ENCODE measurements at places on chromosomes 16 and 17.

DNA sequence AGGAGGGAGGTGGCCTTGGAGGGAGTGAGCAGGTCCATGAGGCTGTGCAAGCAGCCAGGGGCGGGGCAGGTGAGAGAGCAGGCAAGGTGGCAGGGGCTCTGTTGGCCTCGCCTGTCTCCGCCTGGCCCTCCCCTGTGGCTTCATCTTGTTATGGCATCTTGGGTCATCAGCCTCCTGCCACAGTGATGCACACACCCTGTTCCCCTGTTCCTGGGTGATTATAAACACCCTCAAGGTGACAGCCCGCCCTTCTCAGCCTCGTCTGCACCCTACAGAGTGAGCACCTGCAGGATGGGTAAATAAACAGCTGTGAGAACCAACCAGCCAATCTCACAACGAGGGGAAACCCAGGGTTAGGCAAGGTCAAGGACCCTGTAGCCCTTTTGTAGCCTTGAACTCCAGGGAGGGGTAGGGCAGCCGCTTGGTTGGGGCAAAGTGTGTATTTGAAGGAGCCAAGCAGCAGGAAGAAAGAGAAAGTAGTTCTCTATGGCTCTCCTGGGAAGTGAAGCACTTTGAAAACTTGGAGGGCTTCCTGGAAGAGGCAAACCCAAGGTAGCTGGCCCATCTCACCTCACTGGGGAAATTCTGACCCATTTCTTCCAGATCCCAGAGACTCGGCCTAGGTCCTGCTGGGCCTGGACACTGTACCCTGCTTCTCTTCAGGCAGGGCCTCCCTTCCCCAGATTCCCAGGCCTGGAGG is 60.6 kb downstream of the NT5M start:
- DNase-seq: no peak

DNA sequence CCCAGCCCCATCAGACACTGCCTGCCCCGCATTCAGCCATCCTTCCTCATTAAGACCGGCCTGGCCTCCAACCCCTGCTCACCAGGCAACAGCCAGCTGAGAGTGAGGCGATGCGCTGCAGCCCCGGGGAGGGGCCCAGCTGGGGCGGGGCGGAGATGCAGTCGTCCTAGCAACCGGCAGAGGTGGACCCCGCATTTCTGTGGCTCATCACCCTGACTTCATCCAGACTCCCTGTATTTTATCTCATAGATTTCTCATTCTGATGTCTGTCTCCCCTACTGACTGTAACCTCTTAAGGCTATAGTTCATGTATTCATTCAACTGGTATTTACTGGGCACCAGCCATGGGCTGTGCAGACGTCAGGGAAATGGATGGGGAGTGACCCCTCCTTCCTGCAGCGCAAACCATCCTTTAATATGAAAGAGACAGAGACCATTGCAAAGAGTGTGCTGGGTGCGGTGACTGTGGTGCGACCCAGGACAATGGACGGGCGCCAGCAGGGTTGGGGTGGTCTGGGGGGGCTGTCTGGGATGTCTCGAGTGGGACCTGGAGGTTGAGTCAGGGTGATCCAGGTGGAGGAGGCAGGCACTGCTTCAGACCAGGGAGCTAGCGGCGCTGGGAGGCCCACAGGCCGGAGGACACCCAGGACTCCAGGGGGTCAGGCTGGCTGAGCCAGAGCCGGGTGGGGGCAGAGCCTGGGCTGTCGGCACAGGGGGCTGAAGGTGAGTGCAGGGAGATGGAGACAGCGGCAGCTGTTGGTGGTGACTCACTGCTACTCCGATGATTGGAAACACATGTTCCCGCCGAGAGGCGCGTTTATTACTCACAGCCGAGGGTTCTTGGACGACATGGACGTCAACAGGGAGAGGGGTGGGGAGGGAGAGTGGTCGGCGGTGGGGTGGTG is 10.5 kb upstream of the TIMP2 start:
- peak; percentile 24 for DNase-seq

GRCh38 chr16:2609827-2610470 is 72.1 kb downstream of the PDPK1 start:
- DNase-seq: no peak

DNA sequence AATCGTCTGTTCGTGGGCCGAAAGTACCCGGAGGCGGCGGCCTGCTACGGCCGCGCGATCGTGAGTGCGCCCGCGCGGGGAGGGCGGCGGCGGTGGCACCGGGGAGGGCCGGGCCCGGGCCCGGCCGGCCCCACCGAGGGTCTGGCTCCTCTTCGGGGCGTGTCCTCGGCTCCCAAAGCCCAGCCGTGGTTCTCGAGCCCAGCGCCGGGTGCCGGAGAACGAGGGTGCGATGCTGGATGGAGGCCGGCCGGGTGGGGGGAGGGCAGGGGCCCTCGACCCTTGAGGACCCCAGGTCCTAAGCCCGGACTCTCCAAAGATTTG is 375 bp downstream of the STUB1 start:
- no peak for DNase-seq

DNA sequence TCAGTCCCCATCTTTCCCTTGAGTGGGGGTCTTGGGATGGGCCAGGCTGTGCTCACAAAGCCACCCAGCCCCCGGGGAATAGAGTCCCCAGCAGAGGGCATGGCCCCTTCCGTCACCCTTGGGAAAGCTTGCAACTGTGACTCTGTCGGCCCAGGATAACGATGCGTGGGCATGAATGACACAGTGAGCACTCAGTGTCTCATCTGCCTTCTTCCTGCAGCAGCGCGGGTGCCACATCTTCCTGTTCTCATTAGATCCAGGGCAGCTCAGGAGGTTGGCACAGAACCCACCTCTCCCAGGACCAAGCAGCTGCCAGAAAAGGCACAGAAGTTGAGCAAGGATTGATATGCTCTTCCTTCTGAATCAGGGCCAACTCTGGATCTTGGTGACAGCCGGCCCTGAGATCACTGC is 84.7 kb downstream of the MRC2 start:
- no peak for DNase-seq

- no peak for DNase-seq
These were observed 11.7 kb downstream of the SLC7A6OS start for GRCh38 chr16:68298907-68299561.

- DNase-seq: peak; percentile 20
These were observed 40.7 kb upstream of the ANKFY1 start for GRCh38 chr17:4304417-4305027.

- DNase-seq: no peak
These were observed 14.9 kb upstream of the MAPK3 start for GRCh38 chr16:30137897-30138296.

GRCh38 chr17:76826330-76827068 is 41.7 kb upstream of the MGAT5B start:
- no peak for DNase-seq

DNA sequence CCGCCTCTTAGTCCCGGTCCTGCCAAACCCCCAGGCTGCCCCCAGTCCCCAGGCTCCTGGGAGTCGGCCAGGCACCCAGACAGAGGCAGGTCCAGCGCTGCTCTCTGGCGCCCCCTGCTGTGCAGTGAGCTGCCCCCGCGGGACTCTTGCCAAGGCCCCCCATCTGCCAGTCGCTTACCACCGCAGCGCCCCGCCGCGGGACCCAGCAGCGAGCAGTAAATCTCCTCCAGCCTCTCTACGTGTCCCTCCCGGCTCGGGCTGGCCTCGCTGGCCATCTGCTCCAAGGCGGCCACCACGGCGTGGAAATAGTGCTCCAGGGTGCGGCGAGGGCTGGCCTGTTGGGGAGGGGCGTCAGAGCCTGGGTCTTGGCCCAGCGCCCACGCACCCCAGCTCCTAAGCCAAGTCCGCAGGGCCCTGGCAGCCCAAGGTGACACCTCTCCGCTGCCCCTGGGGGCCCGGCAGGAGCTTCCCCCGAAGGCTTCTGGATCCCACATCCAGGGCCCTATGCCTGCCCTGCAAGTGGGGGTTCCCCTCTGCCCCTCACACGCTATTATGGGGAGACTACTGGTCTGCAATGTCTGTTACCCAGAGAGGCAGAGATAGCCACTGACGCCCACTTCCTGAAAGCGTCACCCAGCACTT is 33.7 kb upstream of the MFSD6L start:
- no peak for DNase-seq

- no peak for DNase-seq
These were observed 69.3 kb downstream of the CRISPLD2 start for GRCh38 chr16:84889066-84889465.

- no peak for DNase-seq
These were observed 21.0 kb downstream of the CYB5D2 start for GRCh38 chr17:4163951-4164350.

- DNase-seq: no peak
These were observed 176.5 kb downstream of the IRF8 start for GRCh38 chr16:86075488-86075785.

DNA sequence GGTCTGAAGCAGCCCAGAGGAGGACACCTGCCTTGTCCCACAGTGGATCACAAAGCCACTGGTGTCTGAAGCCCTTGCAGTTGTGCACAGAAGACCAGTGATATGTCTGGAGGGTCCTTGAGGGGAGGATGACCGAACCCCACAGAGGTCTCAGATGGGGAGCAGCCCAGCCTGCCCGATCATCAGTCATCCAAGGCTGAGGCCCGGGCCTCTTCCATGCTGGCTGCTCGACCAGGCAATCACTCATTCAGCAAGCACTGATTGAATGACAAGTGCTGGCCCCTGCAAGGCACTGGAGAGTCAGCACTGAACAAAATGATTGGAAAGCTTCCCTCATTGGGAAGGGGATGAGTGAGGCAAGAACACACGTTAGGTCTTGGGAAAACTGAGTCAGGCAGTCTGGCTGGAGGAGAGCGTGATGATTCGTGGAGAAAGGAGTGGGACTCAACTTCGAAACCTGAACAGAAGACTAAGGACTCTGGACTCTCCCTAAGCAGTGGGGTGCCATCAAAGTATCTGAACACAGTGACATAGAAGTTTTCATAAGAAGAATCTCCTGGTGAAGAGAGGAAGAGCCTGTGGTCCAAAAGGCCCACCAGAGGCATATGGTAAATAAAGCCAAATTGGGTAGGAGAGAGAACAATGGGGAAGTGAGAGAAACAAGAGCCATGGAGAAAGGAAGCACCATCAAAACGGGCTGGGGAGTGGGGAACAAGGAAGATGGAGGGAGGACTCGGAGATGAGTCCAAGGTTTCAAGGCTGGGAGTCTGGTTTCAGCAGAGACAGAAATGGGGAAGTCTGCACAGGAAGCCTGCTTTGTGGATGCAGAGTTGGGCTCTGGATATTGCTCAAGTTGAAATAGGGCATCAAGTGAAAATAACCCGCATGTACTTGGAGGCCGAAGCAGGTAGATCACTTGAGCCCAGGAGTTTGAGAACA is 10.2 kb downstream of the PIK3R5 start:
- DNase-seq: no peak

- no peak for DNase-seq
These were observed 13.3 kb upstream of the SDK2 start for GRCh38 chr17:73657473-73658116.

- DNase-seq: no peak
These were observed 36.9 kb upstream of the WSB1 start for GRCh38 chr17:27257031-27257357.

- DNase-seq: no peak
These were observed 437.1 kb upstream of the PMFBP1 start for GRCh38 chr16:72609066-72609465.

DNA sequence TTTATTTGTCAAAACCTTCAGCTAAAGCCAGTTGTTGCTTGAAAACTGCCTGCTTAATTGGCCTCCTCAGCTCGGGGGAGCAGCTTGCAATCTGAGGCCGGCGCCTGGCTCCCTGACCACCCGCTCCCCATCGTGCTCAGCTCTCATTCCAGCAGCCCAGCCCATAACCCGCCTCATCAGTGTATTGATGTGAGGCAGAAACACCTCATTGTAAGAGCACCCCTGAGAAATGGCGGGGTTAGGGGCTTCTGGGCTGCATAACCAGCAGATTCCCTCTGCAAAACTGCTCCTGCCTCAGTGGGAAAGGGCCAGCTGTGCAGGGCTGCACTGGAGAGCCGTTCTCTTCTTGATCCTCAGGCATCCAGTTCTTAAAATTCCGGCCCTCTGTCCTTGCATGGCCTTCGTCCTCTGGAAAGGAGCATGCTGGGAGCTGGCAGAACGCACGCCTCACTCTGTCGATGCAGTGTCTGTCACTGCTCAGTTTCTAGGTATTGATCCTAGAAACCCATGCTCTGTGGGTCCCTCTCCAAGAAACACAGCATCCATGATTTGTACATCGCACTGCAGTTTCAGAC is 113.8 kb upstream of the CHMP6 start:
- DNase-seq: no peak

- no peak for DNase-seq
These were observed 1387.9 kb downstream of the CDH8 start for GRCh38 chr16:60648290-60648689.

GRCh38 chr16:31079342-31079944 is 5.2 kb downstream of the ZNF646 start:
- no peak for DNase-seq

DNA sequence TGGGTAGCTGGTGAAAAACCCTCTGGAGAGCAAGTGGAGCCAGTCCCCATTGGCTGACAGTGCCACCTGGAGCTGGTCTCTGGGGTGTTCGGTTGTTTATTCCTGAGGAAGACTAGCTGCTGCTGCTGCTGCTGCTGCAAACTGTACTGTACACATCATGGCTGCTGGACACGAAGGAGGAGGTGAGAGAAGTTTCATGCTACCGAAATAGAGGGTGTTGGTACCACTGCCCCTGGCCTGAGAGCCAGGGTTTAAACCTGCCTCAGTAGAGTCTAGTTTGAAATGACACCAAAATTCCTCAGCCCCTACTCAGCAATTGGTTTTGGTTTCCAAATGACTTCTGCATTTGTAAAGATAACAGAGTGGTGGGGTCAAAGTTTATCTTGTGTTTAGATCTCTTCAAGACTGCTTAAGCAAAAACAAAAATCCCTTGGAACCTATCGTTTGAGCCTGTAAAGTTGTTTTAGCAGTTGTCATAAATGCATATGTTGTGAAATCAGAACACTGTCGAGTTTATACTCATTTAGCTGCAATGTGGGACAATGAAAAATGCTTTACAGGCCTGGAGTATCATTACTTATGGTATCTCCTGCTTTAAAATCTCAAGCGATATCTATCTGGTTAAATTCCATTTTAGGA is 40.8 kb downstream of the CYB5B start:
- no peak for DNase-seq

DNA sequence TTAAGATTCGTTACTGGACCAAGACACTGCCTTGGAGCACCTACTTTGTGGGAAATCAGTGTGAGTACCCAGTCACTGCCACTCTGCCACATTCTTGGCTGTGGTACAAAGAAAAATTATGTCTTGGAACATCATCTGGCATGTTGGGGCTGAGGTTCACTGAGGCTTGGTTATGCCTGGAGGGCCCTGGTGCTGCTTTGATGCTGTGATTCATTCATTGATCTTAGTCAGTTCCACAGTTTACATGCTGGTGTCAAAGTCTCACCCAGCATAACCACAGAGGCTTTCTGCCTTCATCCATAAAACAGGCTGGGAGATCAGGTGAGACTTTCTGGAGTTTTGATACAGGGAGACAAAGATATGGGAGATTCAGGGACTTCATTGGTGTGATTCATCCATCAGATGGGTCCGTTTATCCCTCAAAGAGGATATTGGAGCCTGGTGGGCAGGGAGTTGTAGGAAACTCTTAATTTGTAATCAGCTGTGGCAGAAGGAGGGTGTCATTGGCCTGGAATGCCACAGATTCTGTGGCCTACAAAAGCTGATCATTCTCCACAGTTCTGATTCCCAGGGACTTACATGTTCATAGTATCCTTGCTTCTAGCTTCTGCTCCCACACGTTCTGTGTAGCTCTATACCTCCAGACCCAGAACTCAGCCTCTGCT is 322.5 kb downstream of the PMP22 start:
- DNase-seq: no peak

GRCh38 chr17:61144137-61144536 is 255.5 kb upstream of the TBX2 start:
- no peak for DNase-seq

- DNase-seq: no peak
These were observed 53.1 kb downstream of the FOXL1 start for GRCh38 chr16:86631444-86631843.
